ENCODE measurements at places on chromosomes 2 and 18.

DNA sequence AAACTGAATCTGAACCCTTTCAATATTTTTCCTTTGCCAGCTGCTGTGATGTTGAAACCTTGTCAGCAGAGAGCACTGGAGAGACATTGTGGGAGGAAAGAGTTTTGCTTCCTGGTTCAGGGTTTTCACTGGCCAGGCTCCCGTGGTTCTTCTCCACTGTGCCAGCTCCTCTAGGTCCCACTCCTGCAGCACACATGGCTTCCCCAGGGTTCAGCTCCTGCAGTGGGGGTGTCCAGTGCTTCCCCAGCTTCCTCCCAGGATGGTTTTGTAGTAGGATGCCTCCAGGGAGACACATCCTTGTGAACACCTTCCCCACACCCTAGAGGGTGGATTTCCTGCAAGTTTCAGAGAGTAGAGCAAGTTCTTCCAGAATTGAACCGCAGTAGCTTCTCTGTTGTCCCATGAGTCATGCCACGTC lies 24.0 kb upstream of the SULT1C3 start:
- DNase-seq: no peak

GRCh38 chr18:26409091-26409490 lies 139.3 kb downstream of the KCTD1 start:
- no peak for DNase-seq

- no peak for DNase-seq
These were observed 59.6 kb downstream of the KCNF1 start for GRCh38 chr2:10971161-10971887.

- no peak for DNase-seq
These were observed 977.3 kb upstream of the ACVR2A start for GRCh38 chr2:146867477-146867986.

DNA sequence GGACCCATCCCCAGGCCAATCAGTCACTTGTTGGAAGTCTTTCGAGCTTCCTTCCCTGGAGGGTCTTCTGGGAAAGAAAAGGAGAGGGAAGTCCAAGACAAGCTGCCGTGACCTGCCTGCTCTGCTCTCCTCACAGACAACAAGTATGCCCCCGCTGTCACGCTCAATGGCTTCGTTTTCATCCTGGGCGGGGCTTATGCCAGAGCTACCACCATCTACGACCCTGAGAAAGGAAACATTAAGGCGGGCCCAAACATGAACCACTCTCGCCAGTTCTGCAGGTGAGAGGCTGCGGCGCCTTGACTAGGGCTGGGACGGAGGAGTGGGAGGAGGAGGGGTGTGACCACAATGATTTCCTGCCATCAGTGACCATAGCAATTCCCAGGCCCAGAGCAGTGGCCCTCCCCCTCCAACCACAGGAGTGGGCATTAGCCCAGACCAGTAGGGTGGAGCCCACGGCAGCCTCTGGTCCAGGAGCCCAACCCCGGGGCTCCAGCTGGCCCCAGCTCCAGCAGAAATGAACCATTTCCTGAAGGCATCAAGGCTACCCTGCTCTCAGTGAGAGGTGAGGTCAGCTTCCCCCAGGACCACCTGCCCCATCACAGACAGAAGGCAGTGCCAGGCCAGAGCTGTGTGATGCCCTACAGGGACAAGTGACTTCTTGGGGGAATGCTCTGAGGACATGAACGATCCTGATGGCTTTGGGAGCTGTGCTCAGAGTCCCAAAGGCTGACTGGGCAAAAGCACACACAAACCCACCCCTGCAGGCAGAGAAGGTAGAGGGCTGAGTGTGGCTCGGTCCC lies 223.1 kb downstream of the ATAD2B start:
- DNase-seq: no peak

- DNase-seq: no peak
These were observed 29.1 kb downstream of the DRC1 start for GRCh38 chr2:26430826-26431225.

Measured in activated naive CD4-positive, alpha-beta T cell treated with Interleukin-2 at 50 U/mL for 16 hours (primary cell).